ENCODE measurements at places on chromosomes 7 and 10.

DNA sequence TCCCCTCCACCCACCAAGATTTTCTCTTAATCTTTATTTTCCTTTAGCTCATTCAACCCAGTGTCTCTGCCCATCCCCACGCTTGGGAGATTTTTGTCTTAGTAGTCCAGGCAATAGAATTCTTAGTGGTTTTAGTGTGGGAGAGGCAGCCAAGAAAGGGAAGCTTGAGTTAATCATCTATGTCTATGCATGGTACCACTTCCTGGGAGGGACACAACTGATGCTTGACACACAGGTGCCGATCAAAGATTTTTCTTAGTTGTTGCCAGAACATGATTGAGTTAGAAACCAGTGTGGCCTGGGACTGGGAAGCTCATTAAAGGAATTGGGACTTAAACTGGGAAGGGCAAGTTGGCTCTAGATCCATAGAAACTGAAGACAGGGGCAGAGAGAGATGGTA lies 3.1 kb downstream of the STRA8 start:
- DNase-seq = peak; percentile 64

GRCh38 chr7:137882261-137882668 lies 35.5 kb upstream of the DGKI start:
- peak; percentile 70 for DNase-seq

DNA sequence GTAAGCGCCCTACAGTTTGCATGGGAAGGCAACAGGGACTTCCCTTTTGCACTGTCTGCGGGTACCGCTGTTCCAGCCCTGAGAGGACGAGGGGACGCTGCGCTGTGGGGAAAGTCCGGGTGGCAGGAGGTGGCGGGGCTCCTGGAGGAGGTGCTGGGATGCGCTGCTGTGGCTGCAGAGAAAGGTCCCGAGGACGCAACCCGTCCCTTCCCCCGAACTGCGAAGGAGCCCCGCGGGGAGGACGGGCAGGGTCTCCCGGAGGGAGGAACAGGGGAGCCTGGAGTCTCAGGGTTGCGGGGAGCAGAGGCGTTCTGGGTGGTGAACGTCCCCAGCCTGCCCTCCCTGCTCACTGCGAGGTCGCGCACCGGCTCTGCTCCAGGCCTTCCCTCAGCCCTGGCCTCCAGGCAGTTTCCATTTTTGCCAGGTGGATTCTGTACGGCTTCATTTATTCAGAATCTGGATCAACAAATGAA lies 91.6 kb downstream of the CXCL12 start:
- DNase-seq = no peak

DNA sequence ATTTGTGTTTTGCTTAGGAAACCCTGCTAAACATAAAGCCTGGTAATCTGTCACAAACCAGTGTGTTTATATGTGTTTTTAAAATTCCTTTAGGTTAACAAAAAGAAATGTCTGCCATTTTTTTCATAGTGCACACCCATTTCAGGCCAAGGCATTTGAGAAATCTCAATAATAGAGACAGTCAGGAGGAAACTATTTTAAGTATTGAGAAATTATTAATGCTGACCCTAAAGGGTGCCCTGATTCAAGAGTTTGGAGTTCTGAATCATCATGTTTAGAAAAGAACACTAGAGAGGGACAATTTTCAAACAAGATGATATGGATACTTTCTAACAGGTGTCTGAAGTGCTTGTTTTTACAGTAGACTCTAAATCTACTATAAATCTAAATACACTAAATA lies 28.7 kb downstream of the MALRD1 start:
- DNase-seq = no peak

- DNase-seq = no peak
These were observed 507 bp downstream of the SAR1A start for GRCh38 chr10:70169649-70170364.

- DNase-seq = peak; percentile 52
These were observed 180.5 kb upstream of the ASAH2 start for GRCh38 chr10:50431791-50432190.

GRCh38 chr10:49575489-49576072 lies 34.5 kb upstream of the SLC18A3 start:
- no peak for DNase-seq

GRCh38 chr10:99172128-99172738 lies 63.4 kb downstream of the HPSE2 start:
- DNase-seq = no peak

GRCh38 chr7:55083206-55083605 lies 64.4 kb downstream of the EGFR start:
- no peak for DNase-seq

DNA sequence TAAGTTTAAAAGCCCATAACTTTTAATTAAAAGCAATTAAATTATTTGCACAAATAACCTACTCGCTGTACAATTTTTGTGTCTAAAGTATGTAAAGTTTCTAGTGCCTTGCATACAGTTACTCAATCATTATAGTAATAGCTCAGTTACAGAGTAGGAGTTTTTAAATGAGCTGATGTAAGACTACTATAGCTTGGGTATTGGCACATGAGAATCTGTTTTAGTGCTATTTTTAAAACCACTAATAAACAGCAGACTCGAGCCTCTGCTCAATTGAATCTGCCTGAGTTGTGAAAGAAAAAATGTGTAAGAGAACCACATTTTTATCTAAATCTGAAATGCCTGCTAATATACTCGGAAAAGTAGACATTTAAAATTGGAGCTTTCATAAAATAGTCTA lies 31.1 kb downstream of the CTNNA3 start:
- DNase-seq = no peak

DNA sequence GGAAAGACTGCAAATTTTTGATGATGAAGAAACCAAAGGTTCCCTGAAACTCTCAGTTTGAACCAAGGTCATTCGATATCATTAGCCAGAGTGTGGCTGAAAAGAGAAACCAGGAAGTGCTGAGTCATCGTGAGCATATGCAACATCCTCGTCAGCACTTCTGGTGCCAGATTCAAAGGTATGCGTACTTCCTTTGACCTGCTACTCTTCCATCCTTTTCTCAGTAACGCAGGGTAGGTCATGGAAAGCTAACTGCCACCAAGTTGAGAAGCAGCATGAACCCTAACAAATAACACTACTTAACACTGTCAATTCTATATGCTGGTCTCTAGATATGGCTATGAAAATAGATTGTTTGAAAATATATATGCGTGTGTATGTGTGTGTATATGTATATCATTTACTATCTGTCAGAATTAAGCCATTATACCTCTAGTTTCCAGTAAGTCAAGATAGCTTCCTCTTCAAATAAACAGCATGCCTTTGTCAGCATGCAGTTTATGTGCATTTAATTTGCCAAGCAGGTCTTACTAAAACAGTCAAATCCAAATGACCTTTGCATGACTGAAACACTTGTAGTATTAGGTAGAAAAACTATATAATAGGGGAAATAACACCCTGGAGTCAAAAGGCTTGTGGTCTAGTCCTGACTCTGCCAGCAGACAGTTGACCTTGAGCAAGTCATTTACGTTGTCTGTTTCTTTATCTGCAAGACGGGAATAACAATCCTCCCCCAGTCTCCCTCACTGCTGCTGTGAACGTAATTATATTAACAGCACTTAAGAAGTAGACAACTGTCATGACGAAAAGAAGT lies 26.4 kb downstream of the CDK6 start:
- DNase-seq = peak; percentile 57

GRCh38 chr10:13871011-13871410 lies 284.2 kb downstream of the PRPF18 start:
- DNase-seq = no peak

DNA sequence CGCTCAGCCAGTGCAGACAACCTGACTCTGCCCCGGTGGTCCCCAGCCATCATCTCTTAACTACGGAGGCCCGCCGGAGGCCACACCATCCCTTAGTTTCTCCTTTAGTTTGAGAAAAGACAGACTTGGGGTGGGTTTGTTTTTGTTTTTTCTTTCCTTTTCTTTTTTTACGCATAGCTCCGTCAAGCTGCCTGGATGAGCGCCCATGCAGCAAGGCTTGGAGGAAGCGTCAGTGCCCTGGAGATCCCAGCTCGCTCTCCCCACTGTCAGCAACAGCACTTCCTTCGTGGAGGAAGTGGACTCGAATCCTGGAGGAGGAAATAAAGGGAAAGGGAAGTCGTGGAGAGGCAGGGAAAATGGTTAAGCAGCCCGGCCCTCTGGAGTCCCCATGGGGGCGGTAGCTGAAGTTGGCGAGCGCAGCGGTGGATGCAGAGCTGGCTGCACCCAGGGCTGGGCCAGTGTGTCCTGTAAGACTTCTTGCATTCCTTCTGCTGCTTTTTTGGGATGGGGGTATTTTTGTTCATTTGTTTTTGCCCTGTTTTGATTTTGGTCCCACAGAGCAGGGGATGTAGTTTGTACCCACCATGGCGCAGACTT lies 35.9 kb upstream of the GJD4 start:
- no peak for DNase-seq

DNA sequence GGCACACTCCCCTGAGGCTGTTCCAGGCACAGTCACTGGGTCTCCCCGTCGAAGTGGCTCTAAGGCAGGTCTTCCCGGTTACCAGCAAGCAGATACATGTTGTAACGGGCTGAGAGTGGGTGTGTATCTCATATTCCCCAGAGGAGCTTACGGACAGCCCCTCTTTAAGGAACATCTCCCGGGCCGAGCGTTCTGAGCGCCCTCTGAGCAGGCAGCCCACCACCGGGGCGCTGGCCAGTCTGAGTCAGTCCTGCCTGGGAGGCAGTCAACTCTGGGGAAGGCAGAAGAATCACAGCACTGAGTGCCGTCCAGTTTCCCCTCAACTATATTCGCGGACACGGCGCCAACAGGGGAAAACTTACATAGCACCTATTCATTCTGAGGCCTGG lies 117.4 kb downstream of the LHPP start:
- no peak for DNase-seq

DNA sequence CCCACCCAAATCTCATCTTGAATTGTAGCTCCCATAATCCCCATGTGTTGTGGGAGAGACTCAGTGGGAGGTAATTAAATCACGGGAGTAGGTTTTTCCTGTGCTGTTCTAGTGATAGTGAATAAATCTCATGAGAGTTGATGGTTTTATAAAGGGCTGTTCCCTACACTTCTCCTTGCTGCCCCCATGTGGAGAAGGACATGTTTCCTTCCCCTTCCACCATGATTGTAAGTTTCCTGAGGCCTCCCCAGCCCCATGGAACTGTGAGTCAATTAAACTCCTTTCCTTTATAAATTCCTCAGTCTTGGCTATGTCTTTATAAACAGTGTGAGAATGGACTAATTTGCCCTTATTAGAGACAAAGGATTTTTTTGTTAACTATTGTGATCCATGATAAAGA lies 48.5 kb upstream of the MKX start:
- DNase-seq = no peak

GRCh38 chr7:120052884-120053382 lies 220.0 kb upstream of the KCND2 start:
- DNase-seq = no peak

DNA sequence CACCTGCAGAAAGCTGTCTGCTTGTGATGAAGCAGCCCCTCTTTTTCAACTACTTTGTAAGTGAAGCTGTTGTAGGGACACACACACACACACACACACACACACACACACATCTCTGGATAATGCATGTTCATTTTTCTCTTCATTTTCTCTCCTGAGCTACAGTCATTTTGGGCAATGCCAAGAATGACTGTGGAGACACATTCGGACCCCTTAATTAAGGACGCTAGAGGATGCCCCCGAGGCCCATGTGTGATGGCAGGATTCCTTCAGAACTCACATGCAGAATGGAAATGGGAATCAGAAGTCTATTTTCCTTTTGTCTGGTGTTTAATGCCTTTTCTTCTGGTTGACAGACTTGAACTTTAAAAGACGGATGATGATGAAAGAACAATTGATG lies 56.6 kb downstream of the CLRN3 start:
- DNase-seq = no peak

- no peak for DNase-seq
These were observed 451.2 kb downstream of the SEMA3D start for GRCh38 chr7:84735677-84736076.

DNA sequence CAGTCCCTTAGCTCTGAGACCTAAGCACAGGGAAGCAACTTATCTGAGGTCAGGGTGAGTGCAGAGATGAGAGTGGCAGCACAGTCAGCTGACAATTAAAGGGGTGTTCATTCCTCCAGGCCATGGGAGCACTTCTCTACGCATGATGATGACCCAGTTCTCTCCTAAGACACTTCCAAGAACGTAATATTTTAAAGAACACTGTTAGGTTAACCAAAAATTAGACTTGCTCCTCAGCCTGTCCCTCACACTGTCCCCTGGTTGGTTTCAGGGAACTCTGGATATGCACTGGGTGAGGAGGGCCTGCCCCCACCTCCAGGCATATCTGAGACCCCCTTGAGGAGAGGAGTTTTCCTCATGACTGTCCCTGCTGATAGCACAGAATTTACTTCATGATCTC lies 767.5 kb downstream of the GRID1 start:
- DNase-seq = no peak

DNA sequence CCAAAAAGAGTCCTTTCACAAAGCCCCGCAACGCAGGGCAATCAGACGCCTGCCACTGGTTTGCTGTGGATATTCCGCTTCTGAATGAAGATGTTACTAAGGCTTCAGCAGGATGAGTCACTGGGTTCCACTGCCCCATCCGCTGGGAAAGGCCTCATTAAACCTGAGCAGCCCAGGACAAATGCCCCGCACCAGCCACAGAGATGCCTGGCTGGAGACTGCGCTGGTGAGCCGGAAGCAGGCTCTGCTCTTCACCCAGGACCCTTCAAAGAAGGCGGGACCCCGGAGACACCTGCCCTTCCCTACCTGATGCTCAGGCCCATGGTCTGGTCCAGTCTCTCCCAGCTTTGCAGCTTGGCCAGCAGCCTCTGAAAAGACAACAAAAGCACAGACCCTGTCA lies 19.8 kb downstream of the MAD1L1 start:
- DNase-seq = no peak

DNA sequence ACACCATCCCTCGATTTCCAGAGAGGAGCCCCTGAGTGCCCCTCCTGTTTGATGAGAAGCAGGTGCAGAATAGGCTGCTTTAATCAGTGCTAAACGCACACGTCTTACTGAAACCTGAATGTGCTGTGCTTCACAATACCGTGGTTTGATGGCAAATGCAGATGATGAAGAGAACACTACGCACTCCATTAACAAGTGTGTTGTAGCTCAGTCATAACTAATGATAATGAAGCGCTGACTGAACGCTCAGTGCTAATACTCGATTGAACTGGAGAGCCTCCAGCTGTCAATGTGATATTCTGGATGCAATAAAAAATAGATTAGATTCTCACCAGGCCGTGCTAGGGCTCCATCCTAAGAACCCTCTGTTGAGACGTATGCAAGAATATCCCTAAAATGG lies 279.7 kb upstream of the PLPP4 start:
- DNase-seq = no peak

- no peak for DNase-seq
These were observed 266.9 kb upstream of the KLF14 start for GRCh38 chr7:131000873-131001272.

GRCh38 chr7:111537134-111537533 lies 25.2 kb downstream of the IMMP2L start:
- DNase-seq = no peak

GRCh38 chr10:115854740-115855435 lies 418.1 kb downstream of the GFRA1 start:
- no peak for DNase-seq

- DNase-seq = no peak
These were observed 103.9 kb downstream of the CTBP2 start for GRCh38 chr10:125056161-125057132.

GRCh38 chr7:128197589-128197988 lies 43.5 kb upstream of the LEP start:
- DNase-seq = no peak

- DNase-seq = no peak
These were observed 1.4 kb downstream of the ATRNL1 start for GRCh38 chr10:115094416-115095140.
